ENCODE measurements at places on chromosomes 4 and X.

- no peak for DNase-seq
Measured at GRCh38 chr4:182245541-182246215, 2.5 kb downstream of the TENM3 start.

- DNase-seq = no peak
Measured at GRCh38 chr4:142473960-142474338, 372.2 kb downstream of the INPP4B start.

DNA sequence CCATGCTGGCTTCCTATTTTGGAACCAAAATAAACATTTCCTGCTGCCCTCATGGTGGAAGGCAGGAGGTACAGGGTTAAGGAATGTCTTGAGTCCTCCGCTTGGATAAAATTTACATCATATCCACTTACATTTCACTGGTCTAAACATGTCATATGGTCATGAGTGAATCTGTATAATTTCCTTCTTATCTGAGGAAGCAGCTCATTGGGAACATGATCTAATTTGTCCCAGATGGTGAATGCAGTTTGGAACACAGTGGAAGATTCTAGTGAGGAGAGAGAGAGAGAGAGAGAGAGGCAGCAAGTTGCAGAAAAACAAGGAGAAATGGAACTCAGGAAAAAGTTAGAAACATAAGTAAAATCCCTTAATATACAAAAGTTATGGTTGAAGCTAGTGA, 46.8 kb downstream of the MXRA5 start:
- DNase-seq = no peak

GRCh38 chr4:158299459-158300007, 89.2 kb downstream of the TMEM144 start:
- no peak for DNase-seq

DNA sequence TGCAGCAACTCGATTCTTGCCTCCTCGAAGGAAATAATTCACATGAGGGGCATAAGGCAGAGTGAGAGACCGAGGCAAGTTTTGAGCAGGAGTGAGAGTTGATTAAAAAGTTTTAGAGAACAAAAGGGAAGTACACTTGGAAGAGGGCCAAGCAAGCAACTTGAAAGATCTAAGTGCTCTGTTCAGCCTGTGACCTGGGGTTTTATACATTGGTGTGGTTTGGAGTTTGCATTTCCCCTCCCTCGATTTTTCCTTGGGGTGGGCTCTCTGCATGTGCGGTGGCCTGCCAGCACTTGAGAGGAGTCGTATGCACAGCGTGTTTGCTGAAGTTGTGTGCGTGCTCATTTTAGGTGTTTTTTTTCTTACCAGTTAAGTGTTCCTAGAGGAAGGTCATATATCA, 356.4 kb downstream of the KLHL4 start:
- DNase-seq = no peak

- DNase-seq = no peak
Measured at GRCh38 chrX:66751136-66751782, 112.4 kb upstream of the EDA2R start.

DNA sequence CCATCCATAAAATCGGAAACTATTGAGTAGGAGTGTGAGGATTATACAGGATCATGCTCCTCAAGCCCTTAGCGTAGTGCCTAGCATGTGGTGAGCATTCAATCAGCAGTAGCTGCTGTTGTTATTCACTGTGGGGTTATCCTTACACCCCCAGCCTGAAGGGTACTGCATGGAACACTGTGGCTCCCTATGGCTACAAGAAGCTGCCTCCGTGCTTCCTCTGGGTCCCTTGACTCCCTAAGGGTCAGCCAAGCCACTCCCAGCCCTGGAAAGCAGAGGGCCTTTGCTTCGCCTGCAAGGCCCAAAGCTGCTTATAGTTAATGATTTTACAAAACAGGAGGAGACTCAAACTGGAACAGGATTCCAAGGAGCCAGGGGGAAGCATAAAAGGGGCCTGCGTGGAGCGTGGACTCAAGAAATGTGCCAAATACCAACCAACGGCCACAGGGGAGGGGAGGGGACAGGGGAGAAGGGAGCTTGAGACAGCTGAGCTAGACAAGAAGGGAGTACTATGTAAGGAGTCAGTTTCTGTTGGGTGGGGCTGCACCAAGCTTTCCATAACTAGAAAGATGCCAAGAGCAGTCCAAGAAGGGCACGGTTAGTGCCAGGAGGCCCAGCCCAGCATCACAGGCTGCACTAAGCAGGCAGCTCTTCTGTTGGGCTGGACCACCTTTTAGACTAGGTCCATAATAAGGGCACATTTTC, 15.9 kb downstream of the SEPTIN6 start:
- DNase-seq = no peak

- DNase-seq = no peak
Measured at GRCh38 chr4:67521506-67521905, 23.8 kb downstream of the CENPC start.

GRCh38 chr4:112128452-112128851, 16.8 kb upstream of the FAM241A start:
- no peak for DNase-seq

GRCh38 chrX:41250867-41251266, 83.1 kb upstream of the DDX3X start:
- no peak for DNase-seq

GRCh38 chrX:39766085-39766726, 331.6 kb downstream of the BCOR start:
- DNase-seq = no peak

GRCh38 chrX:37872303-37872655, 24.9 kb upstream of the DYNLT3 start:
- DNase-seq = no peak

GRCh38 chrX:12228862-12229261, 90.6 kb downstream of the FRMPD4 start:
- no peak for DNase-seq

- DNase-seq = no peak
Measured at GRCh38 chr4:687048-687970, 1.6 kb downstream of the SLC49A3 start.

DNA sequence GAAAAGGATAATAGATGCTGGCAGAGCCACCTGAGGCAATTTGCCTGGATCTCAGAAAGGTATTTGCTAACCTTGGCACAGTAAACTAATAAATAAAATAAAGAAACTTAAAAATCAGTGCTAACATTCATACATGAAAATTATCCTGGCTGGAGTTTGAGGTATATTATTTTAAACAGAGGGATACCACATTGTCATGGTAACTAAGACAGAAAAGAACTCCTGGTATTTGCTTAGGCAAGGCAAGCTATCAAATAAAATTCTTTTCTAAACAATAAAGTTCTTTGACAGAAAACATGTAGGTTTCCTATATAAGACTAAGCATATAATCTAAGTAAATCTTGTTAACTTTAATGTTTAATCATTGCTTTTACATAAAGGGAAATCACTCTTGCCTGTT, 218.8 kb downstream of the MAGEB17 start:
- no peak for DNase-seq

- DNase-seq = no peak
Measured at GRCh38 chrX:17369309-17369708, 5.7 kb upstream of the NHS start.

GRCh38 chrX:153801669-153802068, 7.2 kb downstream of the SSR4 start:
- DNase-seq = no peak

DNA sequence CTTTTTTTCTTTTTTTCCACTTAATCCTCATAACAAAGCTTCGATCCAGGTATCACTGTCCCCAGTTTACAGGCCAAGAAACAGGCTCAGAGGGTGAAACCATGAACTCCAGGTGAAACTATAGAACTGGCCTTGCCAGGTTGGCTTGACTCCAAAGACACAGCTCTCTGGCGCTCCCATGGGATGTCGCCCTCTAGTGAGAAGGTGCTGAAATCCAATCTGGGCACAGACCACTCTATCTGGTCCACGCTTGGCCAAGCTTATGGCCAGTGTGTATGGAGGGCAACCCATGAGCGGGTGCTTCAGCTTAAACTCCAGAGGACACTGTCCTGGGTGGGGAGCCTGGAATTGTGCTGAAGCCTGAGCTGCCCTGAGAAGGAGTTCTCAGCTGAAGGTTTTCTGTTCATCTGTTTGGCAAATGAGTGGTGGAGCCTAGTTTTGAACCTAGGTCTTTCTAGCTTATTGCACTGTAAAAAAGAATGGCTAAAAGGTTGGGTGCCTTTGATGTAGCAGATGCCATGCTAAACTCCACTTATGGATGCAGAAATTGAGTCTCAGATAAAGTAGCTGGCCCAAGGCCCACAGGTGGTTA, 70.5 kb downstream of the SEL1L3 start:
- no peak for DNase-seq

DNA sequence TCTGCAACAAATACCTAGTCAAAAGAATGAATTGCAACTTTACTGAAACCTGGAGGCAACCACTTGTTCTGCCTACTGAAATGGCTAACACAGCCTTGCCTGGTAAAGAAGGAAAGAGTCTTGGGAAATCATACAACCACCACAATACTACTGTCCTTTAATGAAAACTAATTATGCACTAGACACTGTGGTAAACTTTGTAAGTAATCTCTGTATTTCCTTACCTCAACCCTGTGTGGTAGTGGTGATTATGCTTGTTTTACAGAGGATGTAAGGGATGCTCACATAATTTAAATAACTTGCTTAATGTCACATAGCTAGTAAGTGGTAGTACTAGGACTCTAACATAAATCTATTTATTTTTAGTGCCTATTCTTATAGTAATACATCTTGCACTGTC, 44.7 kb downstream of the TMEM156 start:
- DNase-seq = no peak

DNA sequence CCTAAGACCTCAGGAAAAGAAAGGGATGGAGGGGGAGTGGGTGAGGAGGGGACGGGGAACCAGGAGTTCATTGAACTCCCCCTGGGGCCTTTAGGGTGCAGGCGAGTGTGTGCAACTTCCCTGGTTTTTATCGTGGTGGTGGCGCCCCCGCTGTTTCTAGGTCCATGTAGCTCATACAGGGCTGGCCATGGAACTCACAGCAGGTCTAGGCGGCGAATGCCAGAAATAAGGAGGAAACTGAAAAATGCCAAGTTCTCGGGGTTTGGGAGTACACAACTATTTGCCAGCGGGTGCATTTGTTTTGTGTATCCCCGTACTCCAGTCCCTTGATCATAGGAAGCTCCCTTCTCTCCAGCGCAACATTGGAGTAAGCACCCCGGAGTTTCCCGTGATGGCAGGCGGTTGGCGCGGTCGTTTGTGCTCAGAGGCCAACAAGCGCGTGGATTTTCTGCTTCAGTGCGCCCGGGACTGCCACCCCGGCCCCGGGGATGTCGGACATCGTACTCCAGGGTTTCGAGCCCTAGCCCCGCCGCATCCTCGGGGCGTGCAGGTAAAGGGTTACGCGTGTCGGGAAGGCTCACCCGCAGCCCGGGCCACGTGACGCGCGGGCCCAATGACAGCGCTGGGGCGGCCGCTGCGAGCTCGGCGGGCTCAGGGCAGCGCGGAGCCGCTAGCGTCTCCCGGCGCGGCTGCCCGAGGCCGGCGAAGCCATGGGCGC, 208.9 kb downstream of the NWD2 start:
- DNase-seq = peak; percentile 13

- DNase-seq = no peak
Measured at GRCh38 chr4:76950052-76950955, 752 bp downstream of the SEPTIN11 start.

DNA sequence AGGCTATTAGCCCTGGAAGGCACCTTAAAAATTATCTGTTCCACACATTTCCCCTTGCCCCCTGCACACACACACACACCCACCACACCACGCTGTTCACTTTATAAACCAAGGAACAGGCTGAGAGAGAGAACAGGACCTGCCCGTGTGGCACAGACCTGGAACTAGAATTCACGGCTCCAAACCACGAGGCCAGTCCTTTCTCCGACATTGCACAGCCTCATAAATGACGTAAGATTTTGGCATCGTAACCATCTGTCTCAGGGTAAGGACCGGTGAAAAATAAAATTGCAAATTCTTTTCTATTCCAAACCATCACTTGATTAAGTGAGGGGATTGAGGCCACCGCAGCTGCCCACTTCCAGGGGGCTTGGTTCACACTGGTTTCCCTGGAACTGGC, 330.3 kb downstream of the BCOR start:
- no peak for DNase-seq

- DNase-seq = no peak
Measured at GRCh38 chrX:30957753-30958152, 68.7 kb upstream of the TAB3 start.

GRCh38 chrX:78124307-78124706, 15.1 kb downstream of the TAF9B start:
- DNase-seq = no peak

- no peak for DNase-seq
Measured at GRCh38 chrX:8037593-8038348, 110.6 kb upstream of the PNPLA4 start.

DNA sequence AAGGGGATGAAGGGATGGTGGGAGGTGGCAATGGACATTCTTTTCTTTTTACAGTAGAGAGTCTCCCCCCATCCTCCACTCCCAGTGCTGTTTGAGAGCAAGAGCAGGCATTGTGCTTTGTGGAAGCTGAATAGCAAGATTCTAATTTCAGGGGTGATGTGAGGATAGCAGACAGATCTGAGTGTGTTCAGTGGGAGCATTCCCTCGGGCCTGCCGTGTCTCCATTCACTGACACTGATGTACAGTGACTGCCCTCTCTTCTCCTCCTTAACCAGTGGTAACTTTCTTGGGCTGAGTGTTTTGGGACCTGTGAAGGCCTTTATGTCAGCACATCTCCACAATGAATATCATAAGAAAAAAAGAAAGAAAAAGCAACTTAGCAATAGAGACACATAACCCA, 396.6 kb upstream of the RPS6KA3 start:
- DNase-seq = no peak

DNA sequence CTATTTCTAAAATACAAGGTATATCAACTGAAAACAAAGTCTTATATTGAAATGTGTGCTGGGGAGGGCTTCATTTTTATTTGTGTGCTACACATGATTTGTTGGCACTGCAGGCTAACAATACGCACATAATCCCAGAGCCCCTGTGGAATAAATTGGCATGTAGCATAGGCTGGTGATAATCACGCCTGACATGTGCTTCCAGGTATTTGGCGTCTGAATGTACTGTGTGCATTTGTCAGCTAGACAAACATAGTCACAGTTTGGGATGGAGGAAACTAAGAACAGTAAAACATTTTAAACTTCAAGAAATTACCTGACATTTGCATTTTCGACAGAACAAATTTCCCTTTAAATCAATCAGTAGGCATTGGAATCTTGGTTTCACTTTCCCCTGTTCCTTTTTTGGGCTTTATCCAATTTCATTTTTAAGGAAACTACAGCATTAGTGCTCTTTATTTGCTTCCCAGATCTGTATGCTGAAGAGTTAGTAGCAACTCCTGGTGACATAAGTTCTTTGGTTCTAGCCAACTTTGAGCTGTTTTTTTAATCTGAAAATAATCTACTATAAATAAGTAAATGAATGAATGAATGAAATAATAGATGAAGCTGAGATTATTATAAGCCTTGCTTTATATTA, 472.3 kb downstream of the PDHA2 start:
- DNase-seq = no peak

GRCh38 chrX:18640686-18641085, 31.2 kb downstream of the RS1 start:
- DNase-seq = no peak

DNA sequence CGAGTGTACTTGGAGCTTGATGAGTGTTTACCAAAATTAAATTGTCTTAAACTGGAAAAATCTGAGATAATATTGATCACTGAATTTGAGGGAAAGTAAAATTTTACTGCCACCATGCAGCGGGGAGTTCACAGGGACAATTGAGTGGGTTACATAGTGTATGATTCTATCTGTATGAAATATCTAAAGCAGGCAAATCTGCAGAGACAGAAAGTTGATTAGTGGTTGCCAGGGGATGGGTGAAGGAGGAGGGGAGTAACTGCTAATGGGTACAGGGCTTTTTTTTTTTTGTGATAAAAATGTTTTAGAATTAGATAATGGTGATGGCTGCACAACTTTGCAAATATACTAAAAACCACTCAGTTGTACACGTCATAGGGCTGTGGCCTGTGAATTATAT, 35.4 kb upstream of the PDLIM3 start:
- no peak for DNase-seq

- no peak for DNase-seq
Measured at GRCh38 chr4:10816571-10816970, 132.0 kb upstream of the CLNK start.

Measured in NCI-H1105 (cell line).